Activated T-cell treated with anti-CD3 and anti-CD28 coated beads for 48 hours (primary cell): ENCODE measurements at places on chromosomes 1 and 21.
A peak's percentile ranks its signal among the peaks of the same experiment; 100 is the strongest.

- no peak for DNase-seq
Observed at GRCh38 chr1:228798035-228798434, 62.8 kb downstream of the RHOU start.

DNA sequence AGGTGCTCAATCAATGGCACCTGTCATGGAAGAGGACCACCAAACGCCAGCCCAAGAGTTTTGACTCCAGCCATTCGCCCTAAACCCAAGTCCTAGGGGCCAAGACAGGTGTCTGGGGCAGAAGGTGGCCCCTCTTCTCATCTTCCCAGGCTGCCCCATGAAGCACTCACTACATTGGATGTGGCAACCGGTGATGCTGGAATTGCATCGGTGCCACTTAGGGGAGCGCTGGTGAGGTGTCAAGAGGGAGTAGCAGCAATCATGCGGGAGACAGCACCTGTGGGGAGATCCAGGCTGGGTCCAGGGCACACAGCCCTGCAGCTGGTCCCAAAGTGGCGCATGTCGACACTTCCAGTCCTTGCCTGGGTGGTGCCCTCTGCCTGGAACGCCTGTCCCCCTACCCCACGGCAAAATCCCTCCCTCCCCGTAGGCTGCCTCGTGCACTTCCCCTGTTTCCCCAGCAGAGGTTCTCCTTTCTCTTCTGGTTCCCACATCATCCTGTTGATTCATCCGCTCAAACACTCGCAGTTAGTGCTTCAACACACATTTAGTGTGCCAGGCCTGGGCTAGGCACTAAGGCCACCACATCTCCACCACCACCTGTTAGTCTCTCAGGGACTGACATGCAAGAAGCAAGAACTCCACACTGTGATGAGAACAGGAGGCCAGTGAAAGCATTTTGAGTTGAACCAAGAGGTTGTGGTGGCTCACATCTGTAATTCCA, 18.5 kb downstream of the PLA2G2D start:
- DNase-seq = peak; percentile 13

GRCh38 chr1:183653876-183654451, 848 bp upstream of the APOBEC4 start:
- DNase-seq = no peak

DNA sequence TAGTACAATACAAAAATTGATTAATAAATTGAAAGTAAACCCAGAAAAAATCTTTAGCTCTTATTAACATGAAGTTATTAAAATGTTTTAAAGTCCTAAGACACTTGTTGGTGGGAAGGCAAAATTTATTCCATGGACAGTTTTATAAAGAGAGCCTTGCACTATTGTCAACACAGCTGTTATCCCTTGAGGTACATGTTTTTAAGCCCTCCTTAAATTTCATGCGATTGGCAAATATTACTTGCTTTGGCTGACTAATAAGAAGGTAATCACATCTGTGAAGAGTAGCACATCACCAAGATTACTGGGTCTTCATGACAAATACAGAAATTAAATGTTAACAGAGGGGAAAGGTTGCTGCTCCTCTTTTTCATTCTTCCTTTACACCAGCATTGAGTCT, 611.1 kb downstream of the BRINP3 start:
- DNase-seq = no peak
